Femur (tissue), 1 donor: ENCODE measurements at places on chromosomes 5 and 9.

- DNase-seq, result no peak
Observed at GRCh38 chr9:77391834-77392233, 214.5 kb downstream of the VPS13A start.

DNA sequence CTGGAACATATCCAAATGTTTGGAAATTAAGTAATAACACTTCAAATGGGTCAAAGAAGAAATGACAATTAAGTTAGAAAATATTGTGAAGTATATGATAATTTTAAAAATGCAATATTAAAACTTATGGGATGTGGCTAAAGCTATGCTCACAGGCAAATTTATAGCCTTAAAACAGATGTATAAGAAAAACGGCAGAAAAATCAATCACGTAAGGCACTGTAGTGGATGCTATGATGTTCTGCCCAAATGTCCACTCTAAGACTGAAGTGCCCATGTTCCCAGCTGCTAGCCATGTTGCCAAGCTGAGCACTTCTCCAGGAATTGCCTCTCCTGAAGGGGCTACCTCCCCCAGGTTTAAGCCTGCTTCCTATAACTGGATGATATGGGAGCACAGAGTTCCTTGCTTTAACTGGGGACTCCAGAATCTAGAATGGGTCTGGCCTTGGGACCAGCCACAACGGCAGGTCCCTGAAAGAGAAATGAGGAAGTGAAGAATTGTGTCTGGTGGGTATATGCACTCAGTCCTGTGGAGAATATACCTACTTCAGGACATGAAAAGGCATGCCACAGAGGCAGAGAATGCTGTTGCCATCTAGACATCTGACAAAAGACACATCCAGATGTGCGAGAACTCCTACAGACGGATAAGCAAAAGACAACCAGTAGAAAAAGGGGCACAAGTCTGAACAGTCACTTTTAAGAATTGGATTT lies 78.2 kb upstream of the RXRA start:
- DNase-seq, result no peak

- DNase-seq, result peak; percentile 81
Observed at GRCh38 chr5:172453206-172453985, 929 bp downstream of the SH3PXD2B start.

- DNase-seq, result no peak
Observed at GRCh38 chr5:140235791-140236551, 61.0 kb downstream of the CYSTM1 start.

DNA sequence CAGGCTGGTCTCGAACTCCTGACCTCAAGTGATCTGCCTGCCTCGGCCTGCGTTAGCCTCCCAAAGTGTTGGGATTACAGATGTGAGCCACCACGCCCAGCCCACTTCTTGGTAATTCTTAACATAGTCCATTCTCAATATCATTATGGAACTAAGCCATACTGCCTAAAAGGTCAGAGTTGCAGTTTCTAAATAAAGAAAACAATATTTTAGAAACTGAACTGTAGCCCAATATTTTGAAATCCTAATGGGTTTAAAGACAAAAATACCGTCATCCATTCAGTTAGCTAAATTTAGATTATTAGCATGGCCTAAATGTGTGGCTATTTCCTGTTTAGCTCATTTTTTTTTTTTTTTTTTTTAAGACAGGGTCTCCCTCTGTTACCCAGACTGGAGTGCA lies 99.5 kb downstream of the USP20 start:
- no peak for DNase-seq
